Erythroblast (primary cell): ENCODE measurements at places on chromosomes 2 and 18.

- no peak for DNase-seq
Observed at GRCh38 chr2:98923244-98923940, 12.6 kb downstream of the CRACDL start.

- DNase-seq: no peak
Observed at GRCh38 chr2:138475277-138475776, 26.2 kb upstream of the SPOPL start.

- peak; percentile 97 for DNase-seq
Observed at GRCh38 chr2:74530239-74531187, 780 bp downstream of the HTRA2 start.

DNA sequence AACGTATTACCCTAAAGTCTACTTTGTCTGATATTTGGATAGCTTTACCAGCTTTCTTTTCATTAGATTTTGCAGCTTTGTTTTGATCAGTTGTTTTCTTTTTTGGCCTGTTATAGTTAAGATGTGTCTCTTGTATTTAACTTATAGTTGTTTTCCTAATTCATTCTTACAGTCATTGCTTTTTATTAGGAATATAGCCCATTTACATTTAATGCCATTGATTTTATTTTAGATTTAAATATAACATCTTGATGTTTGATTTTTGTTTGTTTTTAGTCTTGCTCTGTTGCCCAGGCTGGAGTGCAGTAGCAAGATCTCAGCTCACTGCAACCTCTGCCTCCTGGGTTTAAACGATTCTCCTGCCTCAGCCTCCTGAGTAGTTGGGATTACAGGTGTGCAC is 215.9 kb upstream of the HDAC4 start:
- no peak for DNase-seq

GRCh38 chr2:105791229-105791628 is 46.5 kb downstream of the NCK2 start:
- DNase-seq: no peak

DNA sequence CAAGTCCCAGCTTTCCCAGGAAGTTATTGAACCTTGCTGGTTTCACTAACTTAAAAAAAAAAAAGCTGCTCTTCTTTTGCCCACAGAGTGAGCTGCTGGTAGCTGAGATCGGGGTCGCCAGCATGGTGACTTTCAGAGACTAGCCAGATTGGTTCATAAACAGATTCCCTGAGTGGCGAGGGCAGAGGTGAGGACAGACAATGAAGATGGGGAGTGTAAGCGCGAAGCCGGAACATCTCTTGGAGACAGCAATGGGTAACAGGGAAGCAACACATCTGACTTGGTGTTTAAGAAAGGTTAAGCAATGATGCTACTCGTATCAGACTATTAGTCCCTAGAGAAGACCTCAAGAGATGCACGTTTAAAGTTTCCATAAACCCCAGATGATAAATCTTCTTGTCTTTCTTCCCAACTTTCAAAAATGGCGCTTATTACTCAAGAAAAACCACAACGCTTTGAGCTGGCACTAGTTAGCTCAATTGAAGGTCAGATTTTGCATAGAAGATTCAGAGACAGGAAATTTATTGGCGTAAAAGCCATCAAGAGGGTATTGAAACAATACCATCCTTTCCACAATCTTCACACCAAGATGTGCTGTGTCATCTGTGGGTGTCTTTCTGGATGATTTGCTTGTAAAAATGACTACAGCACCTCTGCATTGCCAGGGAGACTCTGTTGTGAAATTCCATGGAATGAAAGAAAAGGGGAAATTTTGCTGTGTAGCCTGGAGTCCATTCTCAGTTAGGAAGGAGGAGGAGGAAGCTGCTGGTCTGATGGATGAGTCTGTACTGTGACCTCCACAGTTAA is 193.1 kb upstream of the CXCR4 start:
- DNase-seq: no peak

GRCh38 chr2:28665041-28665704 is 86.5 kb upstream of the PPP1CB start:
- no peak for DNase-seq

- DNase-seq: no peak
Observed at GRCh38 chr2:40118622-40119021, 333.3 kb downstream of the SLC8A1 start.
